ENCODE measurements at places on chromosomes 3 and 15. TPM values are rescaled to one million over a fixed set of nuclear protein-coding genes. Genes with fewer than 3 reads are reported as not detected.

RPP14 gene
- total RNA-seq, result 25.0 TPM

SNURF gene
- 54.3 TPM for total RNA-seq

GHSR gene
- not detected for total RNA-seq

RHOV gene
- total RNA-seq, result not detected

MCTP2 gene
- 2.1 TPM for total RNA-seq

LRTM1 gene
- not detected for total RNA-seq

IGF2BP2 gene
- total RNA-seq, result 16.7 TPM

DNA sequence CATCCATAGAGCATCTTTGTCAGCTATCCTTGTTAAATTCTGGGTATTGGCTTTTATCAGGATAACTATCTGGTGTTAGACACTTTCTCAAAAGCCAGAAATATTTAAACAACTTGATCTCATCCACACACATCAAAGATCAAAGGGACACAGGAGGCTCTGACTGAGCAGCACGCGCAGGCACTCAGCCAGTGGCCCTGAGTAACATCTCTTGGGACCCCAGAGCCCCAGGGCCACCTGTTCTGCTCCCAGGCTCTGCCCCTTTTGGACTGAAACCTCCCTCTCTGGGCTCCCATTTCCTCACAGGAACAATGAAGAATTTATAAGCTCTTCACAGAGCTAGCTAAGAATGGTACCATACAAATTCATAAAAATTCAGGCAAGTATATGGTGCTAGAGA lies 16.1 kb downstream of the ATP10A start:
- DNase-seq, result no peak

DNA sequence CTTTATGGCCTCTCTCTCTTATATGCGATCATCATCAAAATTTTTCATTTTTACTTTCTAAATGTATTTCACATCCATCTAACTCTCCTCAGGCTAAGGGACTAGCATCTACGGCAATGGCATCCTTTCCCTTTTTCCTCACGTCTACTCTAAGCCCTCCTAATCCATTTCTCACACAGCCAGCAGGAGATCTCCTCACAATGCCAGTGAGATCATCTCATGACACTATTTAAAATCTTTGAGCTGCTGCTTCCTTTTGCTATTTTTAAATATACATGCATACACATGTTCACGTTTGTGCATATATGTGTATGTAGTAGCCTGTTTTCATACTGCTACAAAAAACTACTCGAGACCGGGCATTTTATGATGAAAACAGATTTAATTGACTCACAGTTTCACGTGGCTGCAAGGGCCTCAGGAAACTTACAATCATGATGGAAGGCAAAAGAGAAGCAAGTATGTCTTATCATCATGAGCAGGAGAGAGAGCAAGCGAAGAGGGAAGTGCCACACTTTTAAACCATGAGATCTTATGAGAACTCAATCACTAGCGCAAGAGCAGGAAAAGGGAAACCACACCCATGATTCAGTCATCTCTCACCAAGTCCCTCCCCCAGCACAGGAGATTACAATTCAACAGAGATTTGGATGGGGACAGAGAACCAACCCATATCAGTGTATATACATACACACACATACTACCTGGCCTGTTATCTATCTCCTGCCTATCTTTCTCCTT lies 599.2 kb upstream of the ROBO1 start:
- no peak for DNase-seq

- peak; percentile 30 for DNase-seq
Observed at GRCh38 chr3:169264711-169265110, 398.8 kb downstream of the MECOM start.

DNA sequence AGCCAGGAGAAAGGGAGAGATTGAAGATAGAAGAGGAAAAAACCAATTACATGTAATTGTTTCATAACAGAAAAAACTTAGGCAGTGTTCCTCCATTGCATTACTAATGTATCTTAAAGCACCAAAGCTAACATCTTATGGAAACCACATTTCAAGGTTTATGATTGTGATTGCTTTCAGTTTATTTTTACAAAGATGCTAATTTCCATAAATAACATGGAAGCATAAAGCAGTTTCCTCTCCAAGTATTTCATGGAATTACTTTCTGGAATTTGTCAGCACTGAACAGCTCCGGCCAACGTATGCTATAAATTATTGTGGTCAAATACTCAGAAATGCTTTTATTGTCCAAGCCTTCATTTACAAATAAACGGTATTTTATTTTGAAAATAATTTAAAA lies 11.6 kb downstream of the ADAMTSL3 start:
- no peak for DNase-seq

GRCh38 chr3:149437286-149437685 lies 37.2 kb upstream of the TM4SF4 start:
- no peak for DNase-seq

- DNase-seq, result no peak
Observed at GRCh38 chr15:59384507-59384906, 11.8 kb upstream of the MYO1E start.
